ENCODE measurements at places on chromosomes 2 and 18.
A peak's percentile ranks its signal among the peaks of the same experiment; 100 is the strongest.

DNA sequence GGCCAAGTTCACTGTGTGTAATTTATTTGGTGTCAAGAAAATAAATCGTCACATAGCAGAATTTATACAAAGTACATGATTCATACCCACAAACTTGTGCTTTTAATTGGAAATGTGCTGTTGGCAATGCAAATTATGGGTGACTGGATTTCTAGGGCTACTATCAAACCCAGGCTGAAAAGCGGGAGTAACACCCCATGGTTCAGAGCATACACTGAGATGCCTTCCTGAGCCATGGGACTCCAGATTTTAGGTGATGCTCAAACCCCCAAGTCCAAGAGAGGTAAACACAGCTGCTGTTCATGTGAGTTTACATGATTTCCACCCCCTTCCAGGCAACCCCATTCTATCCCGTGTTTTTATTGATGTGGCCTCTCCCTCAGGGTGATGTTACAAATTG, 565.9 kb upstream of the ID2 start:
- no peak for DNase-seq

GRCh38 chr2:224173933-224174332, 134.8 kb upstream of the SERPINE2 start:
- no peak for DNase-seq

GRCh38 chr2:36530178-36530982, 67.6 kb downstream of the FEZ2 start:
- peak; percentile 12 for DNase-seq

GRCh38 chr2:214103276-214104001, 307.4 kb upstream of the VWC2L start:
- DNase-seq = no peak

GRCh38 chr2:236642125-236642524, 72.5 kb downstream of the ACKR3 start:
- DNase-seq = peak; percentile 55

DNA sequence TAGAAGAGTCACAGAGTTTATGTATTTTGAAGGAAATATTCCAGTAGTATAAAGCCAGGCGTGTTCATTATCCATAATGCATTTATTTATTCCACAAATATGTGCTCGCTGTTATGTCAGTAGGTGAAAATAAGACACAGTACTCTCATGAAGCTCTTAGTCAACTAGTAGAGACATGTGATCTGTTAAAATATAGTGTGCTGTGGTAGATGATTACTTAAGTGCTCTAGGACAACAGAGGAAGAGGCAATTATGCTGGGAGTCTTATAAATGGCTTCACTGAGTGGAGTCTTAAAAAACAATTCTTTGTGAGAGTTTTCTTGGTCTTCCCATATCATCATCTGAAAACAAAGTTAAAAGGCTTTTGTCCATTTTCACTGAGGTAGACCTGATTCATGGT, 457.3 kb downstream of the XIRP2 start:
- no peak for DNase-seq

GRCh38 chr2:73404409-73404808, 18.8 kb downstream of the ALMS1 start:
- no peak for DNase-seq

DNA sequence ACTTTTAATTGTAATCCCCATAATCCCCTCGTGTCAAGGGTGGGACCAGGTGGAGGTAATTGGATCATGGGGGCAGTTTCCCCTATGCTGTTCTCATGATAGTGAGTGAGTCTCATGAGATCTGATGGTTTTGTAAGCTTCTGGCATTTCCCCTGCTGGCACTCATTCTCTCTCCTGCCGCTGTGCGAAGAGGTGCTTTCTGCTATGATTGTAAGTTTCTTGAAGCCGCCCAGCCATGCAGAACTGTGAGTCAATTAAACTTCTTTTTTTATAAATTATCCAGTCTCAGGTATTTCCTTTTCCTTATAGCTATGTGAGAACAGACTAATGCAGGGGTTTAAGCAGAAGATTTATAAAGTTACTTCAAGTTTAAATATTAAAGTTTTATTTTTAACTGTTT, 655.2 kb downstream of the EPHA4 start:
- DNase-seq = no peak

DNA sequence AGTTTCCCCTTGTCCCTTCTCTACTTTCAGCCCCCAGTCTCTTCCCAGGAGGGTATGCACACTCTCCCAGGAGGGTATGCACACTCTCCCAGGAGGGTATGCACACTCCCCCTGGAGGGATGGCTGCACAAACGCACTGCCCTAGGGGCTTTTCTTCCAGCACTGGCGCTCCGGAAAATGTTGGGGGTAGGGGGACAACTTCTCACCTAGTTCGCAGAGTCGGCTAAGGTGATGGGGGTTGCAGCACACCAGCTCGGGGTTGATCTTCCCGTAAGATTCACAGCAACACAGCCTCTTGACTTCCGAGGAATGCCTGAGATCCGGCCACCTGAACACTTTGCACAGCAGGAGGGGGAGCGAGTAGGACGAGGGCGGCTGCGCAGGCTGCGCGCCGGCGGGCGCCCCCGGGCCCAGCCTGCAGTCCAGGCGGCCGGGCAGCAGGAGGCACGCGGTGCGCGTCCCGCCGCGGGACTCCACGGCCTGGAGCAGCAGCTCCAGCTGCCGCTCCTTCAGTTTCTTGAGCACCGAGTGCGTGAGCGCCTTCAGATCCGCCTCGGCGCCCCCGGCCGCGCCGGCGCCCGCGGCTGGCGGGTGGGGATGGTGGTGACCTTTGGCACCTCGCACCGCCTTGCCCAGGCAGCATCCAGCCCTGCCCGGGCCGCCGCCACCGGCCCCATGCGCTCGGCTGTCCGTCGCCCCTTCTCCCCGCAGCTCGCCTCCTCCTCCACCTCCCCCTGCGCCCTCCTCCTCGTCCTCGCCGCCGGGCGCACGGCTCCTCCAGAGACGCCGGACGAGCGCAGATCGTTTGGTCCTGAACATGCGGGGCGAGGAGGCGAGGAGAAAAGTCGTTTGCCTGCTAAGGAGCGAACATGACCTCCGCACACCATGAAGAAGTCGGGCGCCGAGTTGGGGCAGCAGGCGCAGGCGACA, 894 bp downstream of the SMAD7 start:
- DNase-seq = no peak

GRCh38 chr2:153808679-153809078, 63.0 kb upstream of the GALNT13 start:
- DNase-seq = no peak

DNA sequence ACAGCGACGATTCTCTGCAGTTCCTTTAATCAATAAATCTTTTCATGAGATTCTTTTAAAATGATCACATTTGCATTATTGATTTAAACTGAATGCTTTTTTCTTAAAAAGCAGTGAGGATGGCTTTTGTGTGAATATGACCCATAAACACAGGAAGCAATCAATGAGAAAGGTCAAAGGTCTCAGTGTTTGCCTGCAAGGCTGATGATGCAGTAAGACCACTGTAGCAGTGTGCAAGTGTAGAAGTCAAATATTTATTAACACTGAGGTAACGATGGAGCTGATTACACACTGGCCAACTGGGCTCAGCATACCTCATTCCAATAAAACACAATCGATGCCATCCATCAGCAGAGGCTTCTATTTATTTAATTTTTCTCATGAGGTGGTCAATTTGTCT, 633.5 kb downstream of the DCDC2C start:
- DNase-seq = no peak

- DNase-seq = no peak
Observed at GRCh38 chr2:169673921-169674320, 20.3 kb downstream of the CFAP210 start.

GRCh38 chr2:70891572-70892357, 43.9 kb upstream of the ATP6V1B1 start:
- no peak for DNase-seq

- DNase-seq = no peak
Observed at GRCh38 chr18:31190919-31191318, 28.3 kb upstream of the DSC1 start.

DNA sequence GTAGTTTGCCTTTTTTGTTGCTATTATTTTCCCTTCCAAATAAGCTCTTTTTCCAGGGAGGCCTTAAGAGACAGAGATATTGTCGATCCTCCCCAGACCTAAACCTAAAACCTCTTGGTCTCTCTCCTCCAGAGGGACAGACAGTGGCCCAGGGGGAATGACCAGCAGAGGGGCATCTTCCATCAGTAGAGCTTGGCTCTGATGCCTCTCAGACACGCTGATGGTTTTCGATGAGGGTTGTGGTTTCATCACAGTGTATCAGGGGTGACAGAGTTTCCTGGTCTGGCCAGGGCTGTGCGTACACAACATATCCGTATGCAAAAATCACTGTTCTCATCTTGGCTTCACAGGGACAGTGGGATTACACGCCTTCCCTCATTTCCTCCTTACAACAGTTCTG, 68.6 kb downstream of the GATA6 start:
- DNase-seq = no peak

- no peak for DNase-seq
Observed at GRCh38 chr2:42385225-42385624, 24.2 kb upstream of the COX7A2L start.

DNA sequence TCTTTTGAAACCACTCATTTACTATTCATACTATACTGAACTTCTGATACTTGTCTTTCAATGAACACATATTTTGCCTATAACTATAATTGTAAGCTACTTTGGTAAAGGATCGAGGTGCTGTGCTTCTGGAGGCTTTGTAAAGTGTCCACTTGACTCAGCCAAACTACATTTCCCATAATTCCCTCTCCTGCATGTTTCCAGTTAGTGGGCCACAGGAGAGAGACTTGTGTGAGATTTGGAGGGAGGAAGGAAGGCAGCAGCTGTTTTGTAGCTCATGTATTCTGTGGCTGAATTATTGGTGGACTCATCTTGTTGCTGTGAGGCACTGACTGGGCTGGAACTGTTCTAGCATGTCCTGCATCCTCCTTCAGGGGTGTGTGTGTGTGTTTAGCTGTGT, 328.8 kb downstream of the ARL6IP6 start:
- no peak for DNase-seq

GRCh38 chr2:148603562-148603920, 41.0 kb upstream of the EPC2 start:
- no peak for DNase-seq

DNA sequence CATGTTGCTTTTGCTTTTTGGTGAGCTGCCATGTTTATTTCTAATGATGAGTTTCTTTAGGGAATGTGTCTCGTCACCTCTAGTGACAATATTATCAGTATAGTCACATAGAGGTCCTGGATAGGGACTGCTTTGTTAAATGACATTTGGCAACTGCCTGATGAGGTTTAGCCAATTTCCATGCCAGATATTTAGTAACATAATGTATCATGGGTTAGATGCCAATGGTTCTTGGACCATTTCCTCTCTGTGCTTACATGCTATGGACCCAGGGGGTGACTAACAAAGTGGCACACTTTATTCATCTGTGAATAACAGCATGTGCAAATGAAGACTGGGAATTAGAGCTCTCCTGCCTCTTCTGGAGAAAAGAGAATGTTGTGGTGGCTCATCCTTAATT, 56.2 kb upstream of the RAB27B start:
- no peak for DNase-seq

- DNase-seq = peak; percentile 60
Observed at GRCh38 chr18:74331404-74331803, 15.8 kb downstream of the C18orf63 start.

DNA sequence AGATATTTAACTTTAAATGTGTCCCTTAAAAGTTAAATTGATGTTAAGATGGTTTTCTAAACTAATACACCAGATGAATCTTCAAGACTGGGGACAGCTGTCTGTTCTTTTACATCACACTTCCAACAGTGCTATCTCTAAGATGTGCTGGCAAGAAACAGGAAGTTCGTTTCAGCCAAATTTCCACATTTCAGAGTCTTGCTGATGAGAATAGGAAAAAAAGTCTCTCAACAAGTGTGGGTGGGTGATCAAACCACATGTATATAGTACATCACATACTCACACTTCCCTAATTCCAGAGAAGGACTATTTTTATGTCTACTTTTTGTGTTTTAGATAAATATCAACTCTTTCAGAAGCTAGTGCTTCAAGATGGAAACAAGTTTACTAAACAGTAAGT, 1712.8 kb upstream of the TMEFF2 start:
- no peak for DNase-seq

DNA sequence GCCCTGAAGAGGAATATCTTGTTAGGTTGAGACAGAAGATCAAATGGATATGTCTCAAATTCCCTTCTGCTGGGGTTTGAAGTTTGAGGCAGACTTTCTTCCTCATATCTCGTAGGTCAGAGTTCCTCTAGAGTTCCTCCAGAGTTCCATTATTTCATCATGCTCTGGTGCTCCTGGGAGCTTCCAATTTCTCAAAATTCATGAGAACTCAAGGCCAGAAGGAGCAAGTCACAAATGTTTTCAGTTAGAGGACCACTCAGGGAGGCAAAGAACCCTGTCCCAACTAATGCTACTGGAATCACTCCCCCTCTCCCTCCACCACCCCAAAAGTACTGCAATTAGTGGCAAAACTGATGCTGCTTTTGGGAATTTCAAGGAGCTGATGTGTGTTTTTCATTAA, 115.7 kb upstream of the RBMS1 start:
- peak; percentile 6 for DNase-seq

DNA sequence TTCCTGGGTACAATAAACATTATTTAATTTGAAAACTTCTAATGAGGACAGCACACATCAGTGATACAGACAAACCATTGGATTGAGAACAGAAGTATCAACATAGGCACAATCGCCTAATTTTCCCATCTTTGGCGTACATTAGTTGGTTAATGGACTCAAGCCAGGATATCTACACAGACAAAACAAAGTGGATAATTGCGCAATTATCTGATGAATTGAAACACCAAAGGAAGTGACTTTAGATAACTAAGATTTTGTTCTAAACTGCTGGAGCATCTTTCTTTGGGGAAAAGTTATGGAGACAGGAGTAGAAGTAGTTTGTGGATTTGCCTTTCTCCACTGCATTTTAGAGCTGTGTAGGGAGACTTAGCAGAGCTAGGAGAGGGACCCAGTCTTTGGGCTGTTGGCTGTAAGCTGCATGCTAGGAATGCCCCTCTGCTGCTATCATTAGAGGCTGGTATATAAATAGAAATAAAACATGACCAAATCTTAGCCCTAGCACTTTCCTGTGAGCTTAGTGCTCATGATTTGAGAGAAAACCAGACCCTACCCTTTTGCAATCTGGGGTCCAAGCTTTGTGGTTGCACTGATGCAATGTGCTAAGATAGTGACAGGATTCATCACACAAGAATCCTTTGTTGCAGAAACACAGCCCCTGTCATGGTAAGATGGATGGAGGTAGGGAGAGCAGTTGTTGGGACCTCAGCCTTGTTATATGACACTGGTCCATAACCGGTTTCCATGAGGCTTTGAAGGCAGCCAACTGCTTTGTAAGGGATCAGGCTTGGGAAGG, 264.5 kb upstream of the PIK3C3 start:
- no peak for DNase-seq
